ENCODE measurements at places on chromosomes 3 and 15.
A peak's percentile ranks its signal among the peaks of the same experiment; 100 is the strongest.

DNA sequence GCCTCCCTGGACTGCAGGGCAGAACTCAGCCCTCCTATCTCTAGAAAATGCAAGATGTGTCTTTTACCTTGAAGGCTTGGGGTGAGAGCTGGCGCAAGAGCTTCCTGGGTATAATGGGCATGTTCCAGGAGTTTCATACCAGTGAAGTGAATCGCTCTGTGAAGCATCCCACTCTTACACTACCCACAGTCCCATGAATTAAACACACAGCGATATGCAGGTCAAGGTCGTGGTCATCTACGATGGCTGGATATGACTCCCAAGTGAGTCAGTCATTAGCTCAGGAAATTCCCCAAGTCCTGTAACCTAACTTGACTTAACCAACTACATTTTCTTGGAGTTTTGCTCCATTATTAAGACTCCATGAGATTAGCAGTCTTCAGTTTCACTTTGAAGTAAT is 439.7 kb downstream of the NTRK3 start:
- DNase-seq = no peak

DNA sequence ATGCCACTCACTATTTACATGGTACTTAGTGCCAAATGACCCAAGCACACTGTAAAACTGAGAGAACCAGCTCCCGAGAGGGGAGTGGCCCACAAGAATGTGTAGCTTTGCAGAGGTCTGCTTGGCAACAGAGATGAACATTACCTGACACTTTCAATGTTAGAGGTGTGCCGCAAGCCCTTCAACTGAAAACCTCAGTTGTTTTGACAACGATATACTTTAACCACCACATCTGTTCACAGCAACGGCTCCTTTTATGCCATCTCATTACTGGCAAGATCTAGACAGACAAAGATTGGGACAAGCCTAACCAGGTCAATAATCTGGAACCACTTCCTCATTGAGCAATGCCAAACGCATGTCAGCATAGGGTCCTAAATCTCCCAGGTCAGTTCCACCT is 23.7 kb downstream of the NEK10 start:
- DNase-seq = no peak

DNA sequence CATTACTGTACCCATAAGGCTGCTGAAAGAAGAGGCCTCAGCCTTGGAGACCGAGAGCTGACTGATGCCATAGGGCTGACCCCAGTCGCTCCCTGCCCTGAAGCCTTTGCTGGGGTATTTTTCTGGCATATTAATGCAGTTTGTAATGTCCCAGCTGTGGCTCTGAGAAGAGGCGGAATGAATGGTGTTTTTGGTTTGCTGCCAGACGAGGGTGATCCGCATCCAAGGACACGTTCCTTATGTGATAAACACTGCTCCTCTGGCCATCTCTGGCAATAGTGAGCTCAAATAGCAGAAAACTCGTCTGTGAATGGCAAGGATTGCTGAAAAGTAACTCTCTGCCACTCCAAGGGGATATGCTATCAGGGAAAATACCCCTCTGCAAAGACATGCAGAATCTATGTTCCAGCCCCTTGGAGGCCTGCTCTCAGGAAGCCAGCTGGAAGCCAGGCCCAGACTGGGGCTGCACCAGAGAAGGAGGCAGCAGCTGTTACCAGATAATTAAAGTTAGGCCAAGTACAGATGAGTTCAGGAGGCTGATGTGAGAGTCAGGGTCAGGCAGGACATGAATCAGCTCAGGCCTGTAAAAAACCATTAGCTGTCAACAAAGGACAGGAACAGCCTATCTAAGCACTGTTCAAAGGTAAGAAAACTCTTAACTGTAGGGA is 28.9 kb upstream of the KLHL6 start:
- peak; percentile 8 for DNase-seq

GRCh38 chr15:51966192-51966591 is 5.4 kb downstream of the LEO1 start:
- no peak for DNase-seq

DNA sequence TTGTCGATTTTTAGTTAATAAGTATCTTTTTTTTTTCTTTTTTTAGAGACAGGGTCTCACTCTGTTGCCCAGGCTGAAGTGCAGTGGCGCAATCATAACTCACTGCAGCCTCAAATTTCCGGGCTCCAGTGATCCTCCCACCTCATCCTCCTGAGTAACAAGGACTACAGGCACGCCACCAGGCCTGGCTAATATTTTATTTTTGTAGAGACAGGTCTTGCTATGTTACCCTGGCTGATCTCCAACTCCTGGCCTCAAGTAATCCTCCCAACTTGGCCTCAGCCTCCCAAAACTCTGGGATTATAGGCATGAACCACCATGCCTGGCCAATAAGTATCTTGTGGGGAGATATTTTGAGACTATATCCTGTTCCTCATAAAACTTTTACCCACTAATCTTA is 29.4 kb upstream of the ARID3B start:
- DNase-seq = no peak

DNA sequence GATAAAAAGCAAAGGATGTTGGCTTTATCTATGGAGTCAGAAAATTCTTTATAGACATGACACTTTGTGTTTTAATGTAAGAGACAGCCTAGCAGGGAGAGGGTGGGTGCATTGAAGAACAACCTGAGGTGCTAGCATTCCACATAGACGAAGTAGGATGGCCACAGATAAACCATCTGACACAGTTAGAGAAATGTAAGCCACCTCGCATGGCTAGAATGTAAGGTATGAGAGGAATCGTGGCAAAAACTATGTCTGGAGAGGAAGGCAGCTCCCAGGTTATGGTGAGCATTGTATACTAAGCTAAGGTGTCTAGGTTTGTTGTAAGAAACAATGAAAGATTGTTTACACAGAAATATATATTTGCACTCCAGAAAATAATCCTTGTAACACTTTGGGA is 194.0 kb upstream of the SLITRK3 start:
- DNase-seq = no peak

DNA sequence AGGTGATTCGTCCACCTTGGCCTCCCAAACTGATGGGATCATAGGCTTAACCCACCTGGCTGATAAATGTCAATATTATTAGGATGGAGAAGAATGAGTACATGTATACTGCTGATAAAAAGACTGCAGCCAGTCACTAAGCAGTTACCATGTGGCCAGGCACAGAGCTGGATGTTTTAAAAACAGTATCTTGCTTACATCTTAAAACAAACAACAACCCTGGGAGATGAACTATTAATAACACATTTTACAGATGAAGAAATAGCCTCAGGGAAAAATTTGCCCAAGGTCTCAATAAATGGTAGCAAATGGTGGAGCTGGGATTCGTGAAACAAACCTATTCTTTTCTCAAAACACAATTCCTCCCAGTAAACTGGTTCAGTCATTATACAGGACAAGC is 18.1 kb downstream of the IL17RD start:
- no peak for DNase-seq

DNA sequence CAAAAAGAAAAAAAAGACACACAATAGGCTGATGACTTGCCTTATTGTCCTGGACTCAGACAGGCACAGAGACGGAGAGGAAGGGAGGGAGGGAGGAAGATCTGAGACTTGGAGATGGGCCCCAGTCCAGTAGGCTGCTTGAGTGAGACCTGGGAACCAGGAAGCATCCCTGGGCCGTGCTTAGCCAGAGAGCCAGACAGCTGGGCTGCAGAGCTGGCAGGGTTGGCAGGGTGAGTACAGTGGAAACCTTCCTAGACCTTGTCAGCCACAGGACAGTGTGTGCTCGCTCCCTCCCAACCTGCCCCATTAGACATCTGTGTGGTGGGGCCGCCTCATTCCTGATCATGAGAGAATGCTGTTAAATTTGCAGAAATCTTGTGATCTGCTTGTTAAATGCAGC is 107.9 kb upstream of the ALDH1A3 start:
- no peak for DNase-seq

All from nephron progenitor cell (in vitro differentiated cells).